Stimulated activated CD8-positive, alpha-beta memory T cell treated with anti-CD3 and anti-CD28 coated beads, Interleukin-7, amount 100 ng/mL, for 24 hours (primary cell): ENCODE measurements at places on chromosomes 7 and 10.

DNA sequence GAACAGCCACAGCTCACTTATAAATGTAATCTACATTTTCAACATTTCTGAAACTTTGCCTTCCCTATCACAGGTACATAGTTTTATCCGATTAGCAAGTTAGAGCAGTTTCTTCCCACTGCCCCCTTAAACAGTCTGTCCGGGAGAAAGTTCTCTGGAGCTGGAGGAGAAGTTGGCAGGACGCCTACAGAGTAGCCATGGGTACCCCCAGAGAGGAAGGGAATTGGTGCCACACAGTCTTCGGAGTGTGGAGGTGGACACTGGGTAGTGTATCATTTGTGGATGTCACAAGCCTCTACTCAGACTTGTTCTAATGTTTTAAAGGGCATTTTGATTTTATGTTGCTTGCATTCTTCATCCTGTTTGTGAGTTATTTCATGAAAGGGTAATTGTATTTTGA is 39.0 kb downstream of the TAF3 start:
- DNase-seq = no peak

- DNase-seq = no peak
Measured at GRCh38 chr7:123538189-123538714, 3.9 kb upstream of the IQUB start.

GRCh38 chr7:47852330-47853245 is 95.7 kb downstream of the PKD1L1 start:
- DNase-seq = no peak

DNA sequence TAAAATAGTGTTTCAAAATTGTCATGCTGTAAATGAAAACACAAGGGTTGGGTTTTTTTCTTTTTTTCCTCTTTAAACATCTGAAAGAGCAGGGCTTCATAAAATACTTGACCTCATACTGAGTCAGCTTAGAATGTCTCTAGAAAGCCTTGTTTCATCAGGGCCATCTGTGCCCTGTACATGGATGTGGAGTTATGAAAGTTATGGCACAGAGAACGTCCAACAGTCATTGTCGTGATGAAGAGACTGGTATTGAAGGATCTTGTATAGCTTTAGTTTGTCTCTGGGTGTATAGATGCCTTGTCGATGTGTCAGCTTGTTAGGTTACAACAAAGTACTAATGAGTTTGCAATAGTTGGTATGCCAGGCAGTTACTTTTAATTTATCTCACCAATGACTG is 127.3 kb downstream of the FAM204A start:
- no peak for DNase-seq

DNA sequence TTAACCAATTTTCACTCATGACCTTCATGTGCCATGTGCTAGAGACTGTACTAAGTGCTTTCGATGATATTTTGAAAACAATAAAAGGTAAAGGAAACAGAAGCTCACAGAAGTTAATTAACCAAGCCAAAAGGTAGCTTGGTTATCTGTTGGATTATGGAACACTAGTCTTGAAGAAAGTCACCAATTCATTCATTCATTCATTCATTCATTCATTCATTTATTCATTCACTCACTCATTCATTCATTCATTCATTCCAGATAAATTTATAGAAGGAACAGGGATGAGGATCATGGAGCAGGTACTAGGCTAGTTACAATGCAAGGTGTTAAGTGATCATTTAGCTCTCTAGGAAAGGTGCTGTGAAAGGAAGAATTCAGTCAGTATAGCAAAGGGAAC is 322.8 kb downstream of the MAGI2 start:
- DNase-seq = no peak

DNA sequence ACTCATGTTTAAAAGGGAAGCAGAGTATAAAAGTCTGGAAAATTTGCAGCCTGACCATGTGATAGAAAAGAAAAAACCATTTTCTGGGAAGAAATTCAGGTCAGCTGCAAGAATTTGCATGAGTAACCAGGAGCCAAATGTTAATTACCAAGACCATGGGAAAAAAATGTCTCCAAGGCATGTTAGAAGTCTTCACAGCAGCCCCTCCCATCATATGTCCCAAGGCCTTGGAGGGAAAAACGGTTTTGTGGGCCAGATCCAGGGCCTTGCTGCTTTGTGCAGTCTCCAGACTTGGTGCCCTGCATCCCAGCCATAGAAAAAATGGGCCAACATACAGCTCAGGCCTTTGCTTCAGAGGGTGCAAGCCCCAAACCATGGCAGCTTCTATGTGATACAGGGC is 1019.6 kb upstream of the SORCS1 start:
- DNase-seq = no peak

- no peak for DNase-seq
Measured at GRCh38 chr10:96439725-96440124, 74.0 kb downstream of the TLL2 start.

GRCh38 chr10:123868038-123869019 is 23.3 kb downstream of the CPXM2 start:
- no peak for DNase-seq

GRCh38 chr10:103990121-103990520 is 23.2 kb downstream of the SLK start:
- no peak for DNase-seq

DNA sequence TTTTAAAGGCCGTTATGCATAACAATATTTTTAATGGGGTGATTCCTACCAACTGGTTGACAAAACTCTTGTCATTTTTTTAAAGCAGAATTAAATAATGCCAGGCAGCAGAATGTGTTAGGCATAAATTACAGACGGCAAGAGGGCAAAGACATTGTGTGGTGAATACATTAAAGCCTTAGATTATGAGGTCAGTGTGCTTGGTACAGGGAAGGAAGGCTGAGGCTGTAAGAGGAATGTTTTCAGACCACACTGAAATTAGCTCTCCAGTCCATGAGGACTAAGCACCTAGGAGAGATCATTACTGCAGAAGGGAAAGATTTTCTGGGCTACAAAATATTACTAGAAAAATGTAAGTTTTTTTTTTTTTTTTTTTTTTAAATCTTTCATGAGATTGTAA is 312.8 kb upstream of the PRKCQ start:
- DNase-seq = no peak

DNA sequence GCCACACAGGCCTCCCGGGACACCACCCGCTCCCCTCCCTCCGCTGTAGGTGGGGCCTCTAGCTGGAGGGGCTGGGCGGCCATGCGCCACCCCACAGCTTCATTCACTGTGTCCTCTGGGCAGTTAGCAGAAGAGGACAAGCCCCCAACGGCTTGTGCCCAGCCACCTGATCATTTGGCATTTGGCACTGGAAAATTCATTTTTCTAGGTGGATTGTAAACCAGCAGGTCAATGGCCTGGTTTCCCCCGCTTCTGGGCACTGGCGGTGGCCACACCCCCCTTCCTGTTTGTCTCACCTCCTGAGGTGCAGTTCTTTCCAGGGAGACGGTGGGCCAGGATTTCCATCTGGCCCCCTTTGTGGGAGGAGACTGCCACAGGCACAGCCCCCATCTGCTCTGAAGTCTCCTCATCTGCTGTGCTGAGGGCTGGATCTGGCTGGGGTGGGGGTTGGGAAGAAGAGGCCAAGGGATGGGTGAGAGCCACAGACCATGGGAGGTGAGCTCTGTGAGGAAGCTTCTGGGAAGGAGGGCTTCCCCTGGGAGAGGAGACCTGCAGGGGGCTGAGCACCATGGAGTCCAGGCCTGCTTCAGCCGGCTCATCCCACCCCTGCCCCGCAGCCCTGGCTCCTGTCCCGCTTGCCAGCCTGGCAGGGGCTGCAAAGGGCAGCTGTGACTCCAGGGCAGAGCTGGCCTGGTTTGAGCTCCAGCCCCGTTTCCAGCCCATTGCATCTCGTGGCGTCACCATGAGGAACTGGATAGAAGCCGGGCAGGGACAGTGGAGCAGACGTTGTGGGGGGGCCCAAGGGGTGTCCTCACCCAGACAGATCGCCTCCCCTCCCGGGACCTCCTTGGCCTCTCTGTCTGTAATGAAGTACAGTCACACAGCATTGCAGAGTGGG is 40.1 kb upstream of the SLC29A3 start:
- DNase-seq = no peak

GRCh38 chr10:75980419-75981002 is 549.1 kb downstream of the LRMDA start:
- no peak for DNase-seq

DNA sequence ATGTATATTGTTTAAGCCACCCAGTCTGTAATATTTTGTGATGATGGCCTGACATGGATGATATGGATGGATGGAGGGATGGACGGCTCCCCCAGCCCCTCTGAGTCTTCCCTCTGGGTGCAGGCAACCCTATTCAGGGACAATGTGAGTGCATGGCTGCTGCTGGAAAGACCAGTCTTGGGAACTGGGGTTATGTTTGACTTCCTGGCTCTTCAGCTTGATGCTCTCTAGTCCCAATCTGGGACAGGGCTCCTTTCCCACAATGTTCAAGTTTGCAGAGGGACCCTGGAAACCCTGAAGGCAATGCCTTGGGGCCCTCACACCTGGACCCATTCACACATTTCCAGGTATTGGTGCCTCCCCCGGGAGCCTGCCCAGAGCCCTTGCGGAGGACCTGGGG is 52.3 kb upstream of the RET start:
- DNase-seq = no peak

- DNase-seq = no peak
Measured at GRCh38 chr7:157857578-157858075, 520.8 kb downstream of the DNAJB6 start.

- no peak for DNase-seq
Measured at GRCh38 chr7:7425321-7425720, 110.4 kb downstream of the COL28A1 start.

DNA sequence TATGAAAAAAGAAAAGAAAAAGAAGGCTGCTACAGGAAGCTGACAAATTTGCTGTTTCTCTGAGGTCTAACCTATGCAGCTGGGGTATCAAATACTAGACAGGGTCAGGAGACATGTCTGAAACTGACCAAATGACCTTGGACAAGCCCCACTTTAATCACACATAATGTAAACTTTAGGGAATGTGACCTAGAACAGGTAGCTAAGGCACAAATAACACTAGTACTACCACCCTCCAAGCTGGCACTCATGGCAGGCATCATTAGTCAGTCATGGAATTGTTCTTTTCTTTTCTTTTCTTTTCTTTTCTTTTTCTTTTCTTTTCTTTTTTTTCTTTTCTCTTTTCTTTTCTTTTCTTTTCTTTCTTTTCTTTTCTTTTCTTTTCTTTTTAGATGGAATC is 250.4 kb downstream of the KCNMA1 start:
- no peak for DNase-seq

GRCh38 chr7:51310131-51310583 is 6.5 kb downstream of the COBL start:
- DNase-seq = no peak

DNA sequence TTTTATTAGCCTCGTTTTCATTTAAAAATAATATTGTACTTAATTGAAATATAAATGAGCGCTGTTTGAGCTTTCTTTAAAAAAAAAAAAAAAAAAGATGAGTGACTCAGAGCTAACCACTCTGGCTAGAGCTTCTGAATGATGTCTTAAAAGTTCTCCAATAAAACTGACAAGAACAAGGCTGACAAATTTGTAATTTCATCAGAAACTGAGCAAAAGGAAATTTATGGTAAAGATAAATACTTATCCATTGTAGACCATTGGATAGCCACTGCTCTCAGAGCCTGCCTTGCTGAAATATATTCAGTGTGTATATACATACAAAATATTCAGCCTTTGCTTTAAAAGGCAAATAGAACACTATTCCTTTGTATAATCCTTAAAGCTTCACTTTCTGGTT is 91.2 kb upstream of the OIT3 start:
- no peak for DNase-seq

DNA sequence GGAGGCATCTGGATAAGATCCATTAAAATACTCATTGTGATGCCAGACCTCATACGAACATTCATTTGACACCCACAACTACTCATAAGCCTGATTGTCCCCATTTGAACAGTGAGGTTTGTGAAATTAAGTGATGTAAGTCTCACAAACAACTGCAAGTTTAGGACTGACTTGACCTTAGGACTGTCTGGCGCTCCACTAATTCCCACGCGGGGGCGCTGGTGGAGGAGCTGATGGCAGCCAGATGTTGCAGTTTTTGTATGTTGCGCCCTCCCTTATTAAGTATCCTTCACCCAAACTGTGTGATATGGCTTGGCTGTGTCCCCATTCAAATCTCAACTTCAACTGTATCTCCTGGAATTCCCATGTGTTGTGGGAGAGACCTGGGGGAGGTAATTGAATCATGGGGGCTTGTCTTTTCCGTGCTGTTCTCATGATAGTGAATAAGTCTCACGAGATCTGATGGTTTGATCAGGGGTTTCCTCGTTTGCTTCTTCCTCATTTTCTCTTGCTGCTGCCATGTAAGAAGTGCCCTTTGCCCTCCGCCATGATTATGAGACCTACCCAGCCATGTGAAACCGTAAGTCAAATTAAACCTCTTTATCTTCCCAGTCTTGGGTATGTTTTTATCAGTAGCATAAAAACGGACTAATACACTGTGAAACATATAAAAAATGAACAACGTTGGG is 20.3 kb upstream of the TIAL1 start:
- no peak for DNase-seq

- DNase-seq = no peak
Measured at GRCh38 chr7:143203386-143203785, 18.5 kb upstream of the TAS2R40 start.

DNA sequence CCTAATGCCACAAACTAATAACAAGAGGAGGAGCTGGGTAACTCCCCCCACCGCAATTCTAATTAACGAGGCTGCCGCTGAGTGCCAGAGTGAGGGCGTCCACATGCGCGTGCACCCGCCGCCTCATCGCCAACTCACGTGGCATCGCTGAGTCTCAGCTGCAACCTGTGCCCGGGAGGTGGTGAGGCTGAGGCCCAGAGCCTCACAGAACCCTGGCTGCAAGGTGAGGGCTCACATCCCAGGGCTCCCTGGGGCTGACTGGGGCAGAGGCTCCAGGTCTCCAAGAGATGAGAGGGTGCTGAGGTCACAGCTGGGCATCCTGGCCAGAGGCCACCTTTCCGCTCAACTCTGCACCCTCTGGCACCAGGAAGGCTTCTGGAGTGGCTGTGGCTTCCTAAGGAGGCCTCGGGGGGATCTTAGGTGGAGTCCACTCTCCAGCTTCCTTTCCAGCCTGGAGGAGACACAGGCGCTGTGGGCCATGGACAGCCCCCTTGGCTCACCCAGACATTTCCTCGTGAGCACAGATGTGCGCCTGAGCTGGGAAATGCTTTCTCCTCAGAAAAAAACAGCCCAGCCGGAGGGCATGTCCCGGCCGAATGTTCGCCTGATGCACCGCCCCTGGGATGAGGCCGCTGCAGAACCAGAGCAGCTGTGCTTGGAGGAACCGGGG is 242.6 kb downstream of the MAD1L1 start:
- no peak for DNase-seq

DNA sequence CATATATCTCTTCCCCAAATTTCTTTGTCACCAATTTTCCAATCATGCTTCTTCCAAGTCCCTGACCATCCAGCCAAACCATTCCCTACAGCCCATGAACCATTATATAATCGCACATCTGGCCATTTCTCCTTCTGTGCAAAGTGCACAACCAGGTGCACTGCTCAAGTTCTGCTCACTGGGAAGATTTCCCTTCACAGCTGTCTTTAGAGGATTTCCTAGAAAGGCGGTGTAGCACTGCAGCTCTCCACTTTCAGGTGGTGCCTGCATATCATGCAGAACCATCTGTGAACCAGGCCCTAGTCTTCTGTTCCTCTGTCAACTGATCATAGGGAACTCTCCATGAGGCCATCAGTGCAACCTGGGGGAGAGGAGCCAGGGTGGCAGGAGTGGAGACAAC is 95.0 kb upstream of the CABCOCO1 start:
- no peak for DNase-seq

- no peak for DNase-seq
Measured at GRCh38 chr10:63221950-63222349, 88.8 kb downstream of the NRBF2 start.

GRCh38 chr7:1700536-1701333 is 30.7 kb downstream of the ELFN1 start:
- DNase-seq = no peak
